ENCODE measurements at places on chromosomes 3 and 15. TPM values are rescaled to one million over a fixed set of nuclear protein-coding genes. Genes with fewer than 3 reads are reported as not detected.

DNA sequence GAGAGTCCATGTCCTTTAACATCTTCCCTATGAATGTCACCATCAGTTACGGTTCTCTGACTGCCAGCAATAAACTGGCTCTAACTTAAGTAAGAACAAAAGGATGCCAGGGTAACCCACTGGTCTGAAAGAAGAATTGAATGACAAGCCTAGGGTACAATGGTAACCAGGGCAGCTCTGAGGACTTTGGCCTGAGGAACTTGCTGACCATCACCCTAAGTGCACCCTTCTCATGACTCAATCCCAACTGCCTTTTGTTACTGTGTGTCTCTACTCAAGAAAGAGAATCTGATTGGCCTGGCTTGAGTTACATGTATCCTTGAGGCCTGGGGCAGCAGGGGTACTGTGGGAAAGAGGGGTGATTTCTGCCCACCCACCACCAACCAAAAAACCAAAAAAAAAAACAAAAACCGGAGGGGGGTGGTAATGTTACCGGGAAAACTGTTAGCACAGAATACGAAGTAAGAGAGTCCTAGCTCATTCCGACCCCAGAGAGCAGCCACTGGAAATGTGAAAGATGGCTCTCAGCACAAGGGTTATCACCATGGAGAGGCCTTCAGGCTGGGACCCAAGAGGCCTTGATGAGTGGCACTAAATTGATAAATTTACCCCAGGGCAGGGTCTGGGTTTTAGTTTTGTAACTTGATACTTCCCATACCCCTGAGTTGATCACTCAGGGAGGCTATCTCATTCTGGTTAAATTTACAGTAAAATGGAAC is 9.3 kb upstream of the SLC28A1 start:
- DNase-seq, result no peak

DNA sequence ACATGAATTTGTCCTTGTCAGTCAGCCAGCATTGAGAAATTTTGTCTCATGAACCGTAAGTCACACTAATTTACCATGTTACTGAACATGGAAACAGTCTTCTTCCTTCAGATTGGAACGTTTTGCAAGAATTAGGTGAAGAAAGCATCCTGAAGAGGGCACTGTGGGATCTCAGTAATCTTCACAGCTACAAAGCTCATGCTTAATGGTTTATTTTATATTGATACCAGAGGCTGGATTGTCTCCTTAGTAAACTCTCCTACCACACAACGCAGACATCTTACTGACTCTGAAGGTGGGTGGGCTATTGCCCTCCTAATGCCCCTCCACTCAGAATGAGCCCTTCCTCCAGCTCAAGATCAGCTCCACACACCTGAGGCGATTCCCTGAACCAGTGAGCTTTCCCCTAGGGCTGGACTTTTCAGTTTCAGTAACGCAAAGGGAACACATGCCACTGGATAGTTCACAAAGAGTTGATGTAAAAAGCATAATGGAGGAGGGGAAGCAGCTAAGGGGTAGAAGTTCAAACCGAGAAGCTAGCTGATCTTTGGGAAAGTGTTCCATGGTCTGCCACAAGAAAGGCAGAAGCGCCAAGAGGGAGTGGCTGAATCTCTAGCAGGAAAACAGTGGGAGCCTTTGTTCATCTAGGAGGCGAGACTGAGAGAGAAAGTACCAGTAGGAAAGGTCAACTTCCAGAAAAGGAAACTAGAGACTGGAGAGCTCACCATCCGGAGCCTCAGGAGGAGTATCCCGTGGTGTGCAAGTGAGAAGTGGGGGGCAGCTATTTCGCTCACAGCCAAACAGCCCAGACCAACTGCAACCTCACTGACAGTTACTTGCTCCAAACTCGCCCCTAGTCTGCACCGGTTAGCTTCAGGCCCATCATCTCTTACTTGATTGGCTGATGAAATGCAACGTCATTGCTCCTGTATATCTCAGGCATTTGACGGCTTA is at the start of gene SLC9C1:
Gene SLC9C1, minus strand, starts transcription at position 849 of the 954 bp plus-strand sequence. CDS start 7,425 bp downstream, outside the sequence.
- peak; percentile 81 for DNase-seq

DNA sequence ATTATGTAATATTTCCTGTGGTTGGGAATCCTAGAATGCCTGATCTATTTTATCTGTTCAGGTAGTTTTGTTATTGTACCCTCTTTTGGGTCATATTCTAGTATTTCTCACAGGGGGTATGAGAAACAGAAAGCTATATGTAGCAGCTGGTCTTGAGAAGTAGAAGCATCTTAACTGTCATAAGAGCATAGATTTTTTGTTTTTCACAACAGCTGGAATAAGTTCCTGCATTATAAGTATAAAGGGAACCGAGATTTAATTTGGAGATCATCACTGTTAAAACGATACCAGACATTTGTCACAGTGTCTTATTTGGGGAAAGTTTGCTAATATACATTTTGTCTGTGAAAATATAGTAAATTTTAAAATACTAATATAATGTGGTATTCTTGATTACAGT is 4.8 kb downstream of the RAP2B start:
- DNase-seq, result no peak

DNA sequence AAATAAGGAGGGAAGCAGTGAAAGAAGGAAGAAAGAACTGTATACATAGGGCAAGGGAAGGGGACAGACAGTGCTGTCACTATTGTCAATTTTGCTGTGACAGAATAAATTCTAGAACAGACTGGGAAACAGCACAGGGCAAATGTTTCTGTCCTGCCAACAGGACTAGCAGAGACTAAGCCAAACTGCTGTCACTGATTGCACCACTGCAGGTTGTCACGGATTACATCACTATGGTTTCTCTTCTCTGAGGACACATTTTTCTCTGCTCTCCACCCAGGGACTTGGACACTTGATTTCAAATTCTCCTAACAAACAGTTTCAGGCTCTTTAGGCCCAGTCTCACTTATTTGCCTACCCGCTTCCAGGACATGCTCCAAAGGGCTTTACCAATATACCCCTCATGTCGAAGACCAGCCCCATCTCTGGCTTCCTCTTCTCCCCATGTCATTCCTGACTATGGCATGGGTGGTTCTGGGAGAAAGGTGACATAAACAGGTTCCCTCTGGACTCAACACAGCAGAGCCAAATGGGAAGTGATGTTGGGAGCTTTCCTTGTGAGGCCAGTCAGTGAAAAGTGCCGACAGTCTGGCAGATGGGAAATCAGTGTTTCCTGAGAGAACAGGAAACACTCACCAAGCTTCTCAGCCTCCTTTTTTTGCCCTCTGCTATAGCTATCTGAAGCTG is 70.2 kb upstream of the ST3GAL6 start:
- no peak for DNase-seq

GRCh38 chr15:34783991-34784390 is 11.4 kb downstream of the ACTC1 start:
- DNase-seq, result peak; percentile 28

DNA sequence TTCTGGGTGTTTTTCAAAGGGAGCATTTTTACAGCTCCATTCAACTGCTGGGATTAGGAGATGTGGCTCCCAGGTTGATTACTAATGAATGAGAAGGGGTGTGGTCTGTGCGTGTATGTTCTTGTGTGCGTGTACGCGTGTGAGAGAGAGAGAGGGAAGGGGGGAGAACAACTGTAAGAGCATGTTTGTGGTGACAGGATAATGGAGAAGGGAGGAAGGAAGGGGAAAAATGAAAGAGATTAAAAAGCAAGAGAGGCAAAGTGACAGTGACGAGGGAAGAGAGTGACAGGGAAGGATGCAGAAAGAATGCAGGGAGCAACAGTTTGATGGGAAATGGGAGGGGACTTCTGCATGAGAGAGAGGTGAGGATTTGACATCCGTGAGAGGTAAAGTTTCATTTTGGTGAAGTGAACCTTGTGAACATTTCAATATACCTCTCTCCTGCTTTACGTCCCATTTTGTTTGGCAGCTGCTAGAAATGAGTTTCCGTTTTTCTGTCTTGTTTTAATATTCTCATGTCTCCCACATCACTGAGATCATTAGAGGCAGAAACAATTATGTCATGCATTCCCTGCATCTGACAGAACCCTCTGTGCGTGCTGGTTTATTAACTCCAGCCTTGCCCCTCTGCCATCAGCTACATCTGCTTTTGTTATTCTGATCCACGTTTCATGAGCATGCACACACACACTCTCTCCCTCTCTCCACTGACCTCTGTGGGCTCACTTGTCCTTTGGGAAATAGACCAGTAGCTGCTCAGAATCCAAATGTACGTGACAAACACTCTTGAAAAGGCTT is 161.6 kb downstream of the GAP43 start:
- DNase-seq, result peak; percentile 5

GRCh38 chr3:184029443-184029842 is 2.1 kb upstream of the HTR3D start:
- DNase-seq, result no peak

ADAM10 gene
- 232 TPM for total RNA-seq

RTP2 gene
- total RNA-seq, result not detected

USP19 gene
- 50.2 TPM for total RNA-seq

GOLGA8S gene
- not detected for total RNA-seq

WDR93 gene
- not detected for total RNA-seq

MYZAP gene
- total RNA-seq, result 82.5 TPM

Measured in dermis blood vessel endothelial cell (primary cell).